ENCODE measurements at places on chromosomes 6 and 20.
A peak's percentile ranks its signal among the peaks of the same experiment; 100 is the strongest.

GRCh38 chr6:139152892-139153271 lies 18.0 kb downstream of the HECA start:
- no peak for DNase-seq

DNA sequence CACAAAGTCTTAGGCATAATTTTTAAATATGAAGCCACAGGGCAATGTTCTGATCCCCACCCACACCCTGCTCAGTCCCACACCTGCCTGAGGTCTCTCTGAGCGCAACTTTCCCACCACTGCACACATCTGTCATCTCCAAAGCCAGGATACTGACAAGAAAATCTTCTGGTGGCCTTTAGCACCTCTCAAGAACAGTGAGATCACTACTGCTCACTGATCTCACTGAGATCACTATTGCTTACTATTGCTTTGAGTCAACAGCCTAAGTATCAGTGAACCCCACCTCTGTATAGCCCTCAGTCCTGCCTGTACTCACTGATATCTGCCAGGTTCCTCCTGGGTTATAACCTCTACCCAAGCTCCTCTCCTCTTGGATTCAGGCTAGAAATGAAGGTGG lies 6.4 kb downstream of the TNFRSF21 start:
- no peak for DNase-seq

DNA sequence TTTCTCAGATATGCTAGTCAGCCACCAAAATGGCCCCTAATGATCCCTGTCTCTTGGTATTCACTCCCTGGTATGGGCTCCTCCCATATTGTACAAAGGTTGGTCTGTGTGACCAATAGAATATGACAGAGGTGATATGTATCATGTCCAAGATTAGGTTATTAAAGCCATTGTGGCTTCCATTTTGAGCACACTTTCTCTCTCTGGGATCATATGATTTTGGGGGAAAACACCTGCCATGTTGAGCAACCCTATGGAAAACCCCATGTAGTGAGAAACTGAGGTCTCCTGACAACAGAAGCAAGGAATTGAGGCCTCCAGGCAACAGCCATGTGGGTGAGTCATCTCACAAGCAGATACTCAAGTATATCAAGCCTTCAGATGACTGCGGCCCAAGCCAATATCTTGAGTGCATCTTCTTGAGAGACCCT lies 7.1 kb upstream of the ZNF318 start:
- no peak for DNase-seq

DNA sequence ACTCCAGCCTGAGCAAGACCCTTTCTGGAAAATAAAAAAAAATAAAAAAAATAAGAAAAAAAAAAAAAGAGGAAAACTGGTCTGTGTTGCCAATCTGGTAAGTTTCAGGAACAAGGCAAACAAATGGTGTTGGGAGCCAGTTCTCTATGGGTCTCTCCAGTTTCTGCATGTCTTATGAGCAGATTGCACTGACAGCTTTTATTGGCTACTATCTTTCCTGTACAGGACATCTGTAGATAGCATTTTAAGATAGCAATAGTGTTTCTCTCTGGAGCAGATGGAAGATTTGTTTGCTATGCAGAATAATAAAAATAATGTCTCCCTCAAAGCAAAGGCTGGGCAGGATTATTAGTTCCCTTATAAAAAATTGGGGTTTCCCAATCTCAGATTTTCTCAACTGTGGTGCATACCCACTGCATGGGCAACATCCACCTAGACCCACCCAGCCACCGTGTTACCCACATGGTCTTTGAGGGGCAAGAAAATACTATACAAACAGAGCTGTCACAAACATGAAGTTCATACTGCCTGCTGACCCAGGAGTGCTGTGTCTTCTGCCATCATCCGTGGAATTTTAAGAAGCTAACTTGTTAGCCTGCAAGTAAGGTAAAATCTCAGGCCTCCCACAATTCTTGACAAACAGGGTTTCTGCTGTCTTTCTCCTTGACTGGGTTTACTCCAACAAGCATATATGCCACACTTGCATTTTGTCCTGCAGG lies 9.5 kb downstream of the GMDS start:
- no peak for DNase-seq

DNA sequence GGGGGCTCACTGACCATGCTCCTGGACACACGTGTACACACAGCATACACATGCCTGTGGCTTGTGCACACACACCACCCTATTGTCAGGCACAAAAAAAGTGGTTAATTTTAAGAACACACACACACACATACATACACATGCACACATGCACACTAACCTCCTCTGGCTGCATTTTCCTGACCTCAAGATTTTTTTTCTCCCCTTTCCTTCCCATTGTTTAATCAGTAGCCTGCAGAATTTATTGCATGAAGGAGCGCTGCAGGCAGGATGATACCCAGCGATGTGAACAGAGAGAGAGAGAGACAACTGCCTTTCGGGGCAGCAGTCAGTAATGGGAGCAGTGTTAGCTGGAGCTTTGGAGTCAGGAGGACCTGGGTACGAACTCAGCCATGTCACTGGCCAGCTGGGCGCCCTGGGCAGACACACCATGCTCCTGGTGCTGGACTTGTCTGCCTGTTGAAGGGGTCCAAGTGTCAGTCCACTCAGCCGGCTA lies 990 bp upstream of the TRAF3IP2 start:
- no peak for DNase-seq

GRCh38 chr6:129638055-129638684 lies 71.8 kb downstream of the ARHGAP18 start:
- DNase-seq: peak; percentile 75

GRCh38 chr20:11162026-11162775 lies 488.4 kb upstream of the JAG1 start:
- no peak for DNase-seq

DNA sequence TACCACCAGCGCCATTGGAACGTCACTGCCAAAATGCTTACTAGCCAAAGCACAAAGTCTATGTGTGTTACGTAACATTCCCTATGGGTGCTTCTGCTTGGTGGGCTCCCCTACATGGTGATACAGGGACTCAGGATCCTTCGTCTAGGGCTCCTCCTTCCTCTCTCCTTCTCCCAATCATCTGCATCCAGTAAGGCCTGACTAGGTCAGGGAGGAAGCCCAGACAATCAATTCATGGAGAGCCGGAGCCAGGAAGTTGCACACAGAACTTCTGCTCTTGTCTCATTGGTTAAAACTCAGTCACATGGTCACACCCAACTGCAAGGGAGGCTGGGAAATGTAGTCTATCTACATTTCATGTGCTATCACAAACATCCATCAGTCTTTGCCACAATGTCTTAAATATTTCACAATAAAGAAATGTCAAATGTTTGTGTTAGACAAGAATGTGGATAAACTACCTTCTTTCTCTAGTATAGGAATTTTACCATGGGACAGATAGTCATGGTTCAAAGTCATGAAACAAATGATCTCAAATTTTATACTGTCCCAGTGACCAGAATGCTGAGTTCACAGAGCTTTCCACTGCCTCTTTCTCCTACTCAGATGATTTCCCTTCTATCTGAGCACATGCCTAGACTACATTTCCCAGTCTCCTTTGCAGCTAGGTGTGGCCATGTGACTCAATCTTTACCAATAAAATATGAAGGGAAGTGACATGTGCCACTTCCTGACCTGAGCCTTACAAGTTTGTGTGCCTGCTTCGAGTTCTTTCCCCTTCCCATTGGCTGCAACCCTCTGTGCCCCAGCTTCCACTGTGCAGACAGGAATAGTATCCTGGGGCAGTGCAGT lies 9.3 kb upstream of the KCNK15 start:
- no peak for DNase-seq

GRCh38 chr6:157840776-157841175 lies 17.7 kb downstream of the SNX9 start:
- DNase-seq: no peak

GRCh38 chr6:12134991-12135390 lies 122.9 kb downstream of the HIVEP1 start:
- no peak for DNase-seq

DNA sequence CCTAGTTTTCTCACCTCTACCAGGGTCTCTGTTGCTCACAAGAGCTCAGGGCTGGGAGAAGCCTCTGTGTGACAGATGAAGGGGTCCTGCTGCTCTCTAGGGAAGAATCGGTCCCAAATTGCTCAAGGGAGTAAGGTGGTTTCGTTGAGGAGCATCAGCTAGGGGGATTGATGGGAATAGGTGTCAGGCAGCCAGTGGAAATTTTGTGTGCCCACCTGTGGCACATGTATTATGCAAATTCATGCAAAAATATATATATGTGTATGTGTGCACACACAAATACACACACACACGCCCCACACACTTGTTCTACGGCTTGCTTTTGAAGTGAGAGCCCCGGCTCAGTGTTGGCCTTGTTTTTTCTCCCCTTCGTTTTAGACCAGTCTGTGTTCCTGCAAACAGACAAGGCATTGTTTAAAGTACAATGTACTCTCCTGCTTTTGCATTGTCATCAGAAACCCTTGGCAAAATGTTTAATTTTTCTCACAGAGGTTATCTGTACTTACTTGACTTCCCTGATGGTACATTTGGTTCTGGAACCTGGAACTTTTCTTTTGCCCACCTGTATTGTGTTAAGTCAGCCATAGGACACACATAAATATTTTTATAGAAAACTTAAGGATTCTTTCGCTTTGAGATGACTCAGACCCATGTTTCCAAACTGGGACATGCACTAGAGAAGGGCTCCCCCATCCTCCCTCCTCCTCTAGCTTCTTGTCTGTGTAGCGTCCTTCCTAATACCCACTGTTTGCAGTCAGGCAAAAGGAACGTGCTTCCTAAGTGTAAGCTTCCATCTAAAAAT lies 26.7 kb downstream of the FOXO3 start:
- no peak for DNase-seq

- no peak for DNase-seq
Measured at GRCh38 chr6:11585426-11586016, 48.0 kb downstream of the TMEM170B start.

DNA sequence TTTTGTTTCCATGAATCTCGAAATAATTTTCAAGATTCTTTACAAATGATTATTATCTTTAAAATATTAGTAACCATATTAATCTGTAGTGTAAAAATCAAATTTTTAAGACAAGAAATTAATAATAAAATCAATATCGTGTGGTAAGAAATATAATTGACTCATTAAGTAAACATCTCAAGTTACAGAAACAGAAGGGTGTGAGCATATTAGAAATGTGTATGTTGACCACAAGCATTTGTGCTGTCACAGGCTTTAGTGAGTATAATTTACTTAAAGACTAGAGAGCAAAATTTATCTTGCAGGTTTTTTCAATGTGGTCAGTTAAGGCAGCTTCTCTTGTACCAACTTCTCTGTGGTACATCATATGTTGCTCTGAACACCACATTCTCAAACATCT lies 566.5 kb upstream of the IRAK1BP1 start:
- no peak for DNase-seq

DNA sequence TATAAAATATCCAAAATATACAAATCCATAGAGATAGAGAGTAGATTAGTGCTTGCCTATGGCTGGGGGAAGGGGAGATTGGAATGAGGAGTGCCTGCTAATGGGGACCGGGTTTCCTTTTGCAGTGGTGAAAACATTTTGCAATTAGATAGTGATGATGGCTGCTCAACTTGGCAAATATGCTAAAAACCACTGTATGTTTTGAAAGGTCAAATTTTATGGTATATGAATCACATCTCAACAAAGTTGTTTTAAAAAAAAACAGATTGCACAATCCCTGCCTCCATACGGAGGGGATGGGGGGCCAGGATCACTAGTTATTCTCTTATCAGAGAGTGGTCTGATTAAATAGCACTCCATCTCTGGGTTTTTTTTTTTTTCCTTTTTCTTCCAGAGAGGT lies 76.9 kb upstream of the RIPOR2 start:
- DNase-seq: no peak

DNA sequence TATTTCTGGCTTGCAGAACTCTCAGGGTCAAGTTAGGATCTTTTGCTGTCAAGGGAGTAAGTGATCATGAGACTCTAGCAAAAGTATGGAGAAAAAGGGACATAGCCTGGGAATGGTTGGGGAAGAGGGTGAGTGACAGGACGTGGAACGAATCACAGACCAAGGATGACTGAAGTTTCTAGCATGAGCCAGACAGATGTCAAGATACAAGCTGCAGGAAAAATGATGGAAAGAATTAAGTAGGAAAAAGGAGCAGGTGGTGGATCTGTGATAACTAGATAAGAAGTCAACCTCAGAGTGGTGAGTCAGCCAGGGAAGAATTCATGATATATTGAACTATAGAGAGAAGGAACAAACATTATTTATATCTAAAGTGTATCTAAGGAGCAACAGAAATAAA lies 159.8 kb upstream of the SYNDIG1 start:
- no peak for DNase-seq

GRCh38 chr6:97422171-97422570 lies 139.2 kb upstream of the MMS22L start:
- no peak for DNase-seq

DNA sequence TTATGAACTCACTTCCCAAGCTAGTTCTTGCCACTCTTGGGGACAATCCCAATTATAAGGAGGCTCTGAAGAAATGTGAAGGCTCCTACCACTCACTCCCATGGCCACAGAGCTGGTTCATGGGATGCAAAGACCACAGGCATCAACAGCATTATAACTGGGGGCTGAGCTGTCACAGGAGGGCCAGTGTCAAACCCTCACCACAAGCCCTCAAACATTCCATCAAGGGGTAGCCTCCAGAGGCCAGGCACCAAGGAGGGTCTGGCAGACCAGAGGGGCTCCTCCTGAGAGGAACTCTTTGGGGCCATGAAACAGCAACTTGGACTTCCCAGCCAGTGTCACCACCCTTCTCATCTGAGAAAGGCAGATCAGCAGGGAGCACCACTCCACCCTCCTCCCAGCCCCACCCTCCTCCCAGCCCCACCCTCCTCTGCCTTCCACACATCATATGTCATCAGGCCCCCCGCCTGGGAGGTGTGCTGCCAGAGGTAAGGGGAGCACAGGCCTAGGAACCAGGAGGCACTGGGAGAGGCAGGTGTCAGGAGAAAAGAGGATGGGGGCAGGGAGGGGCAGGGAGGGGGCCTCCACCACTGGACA lies 1.2 kb upstream of the TSPO2 start:
- DNase-seq: no peak

DNA sequence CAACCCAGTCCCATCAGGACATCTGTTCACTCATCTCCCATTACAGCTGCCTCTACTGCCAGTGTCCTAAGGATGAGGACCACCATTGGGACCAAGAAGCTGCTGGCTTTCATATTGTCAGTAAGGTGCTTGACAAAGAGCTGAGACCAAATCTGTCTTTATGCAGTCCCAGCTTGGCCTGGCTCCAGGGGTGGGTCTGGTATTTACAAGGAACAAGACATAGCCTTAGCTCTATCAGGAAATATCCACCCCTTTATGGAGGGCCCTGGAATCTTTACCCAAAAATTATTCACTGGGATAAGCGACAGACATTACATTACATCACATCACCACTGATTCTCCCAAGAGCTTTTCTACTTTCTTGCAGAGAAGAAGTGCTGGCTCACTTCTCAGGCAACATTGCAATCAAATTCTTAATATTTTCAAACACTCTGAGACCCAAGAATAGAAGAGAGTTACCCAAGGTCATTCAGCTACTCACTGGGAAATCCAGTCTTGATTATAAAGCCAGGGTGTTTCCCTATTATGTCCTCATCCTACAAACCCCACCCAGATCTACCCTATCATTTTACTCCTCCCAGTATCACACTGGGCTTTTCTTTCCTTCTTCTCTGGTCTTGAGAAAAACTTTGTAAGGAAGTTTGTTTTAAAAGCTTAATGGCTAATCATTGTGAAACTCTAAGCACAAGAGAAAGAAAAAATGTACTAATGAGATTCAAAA lies 11.5 kb upstream of the PI3 start:
- DNase-seq: no peak
